Endothelial cell of umbilical vein (primary cell): ENCODE measurements at places on chromosomes 16 and 17. TPM values are rescaled to one million over a fixed set of nuclear protein-coding genes. Genes with fewer than 3 reads are reported as not detected.

GRCh38 chr16:23408823-23409298 lies 44.1 kb downstream of the COG7 start:
- no peak overlapping the region for H3K4me3 ChIP-seq
- no peaks in the 10 kb centered on the region for H3K27me3 ChIP-seq
- DNase-seq: no peak
- H3K27ac ChIP-seq: no peak overlapping the region

DNA sequence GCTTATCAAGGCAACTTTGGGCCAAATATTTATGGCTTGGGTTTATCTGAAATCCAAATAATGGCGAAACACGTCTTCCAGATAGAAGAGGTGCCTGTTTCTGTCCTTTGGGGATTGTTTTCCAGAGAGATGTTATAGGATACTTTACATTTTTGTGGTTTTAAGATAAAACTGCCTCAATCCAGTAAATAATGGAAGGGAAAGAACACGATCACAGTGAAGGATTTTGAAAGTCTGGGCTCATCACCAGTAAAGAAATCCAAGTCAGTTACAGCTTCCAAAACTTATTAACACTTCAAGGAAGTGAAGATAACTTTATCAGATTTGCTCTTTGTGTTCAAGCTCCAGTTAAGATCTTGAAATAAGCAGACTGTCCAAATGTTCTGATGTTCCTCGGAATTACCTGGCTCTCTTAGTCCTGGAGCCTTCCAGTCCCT lies 30.1 kb downstream of the DNAH2 start:
- no peaks in the 10 kb centered on the region for H3K27me3 ChIP-seq
- H3K4me1 ChIP-seq: peaks cover 17% of the 10 kb centered on the region
- H3K27ac ChIP-seq: no peak overlapping the region
- no peak for DNase-seq
- no peak overlapping the region for H3K4me3 ChIP-seq
- no peaks in the 10 kb centered on the region for H3K36me3 ChIP-seq

DNA sequence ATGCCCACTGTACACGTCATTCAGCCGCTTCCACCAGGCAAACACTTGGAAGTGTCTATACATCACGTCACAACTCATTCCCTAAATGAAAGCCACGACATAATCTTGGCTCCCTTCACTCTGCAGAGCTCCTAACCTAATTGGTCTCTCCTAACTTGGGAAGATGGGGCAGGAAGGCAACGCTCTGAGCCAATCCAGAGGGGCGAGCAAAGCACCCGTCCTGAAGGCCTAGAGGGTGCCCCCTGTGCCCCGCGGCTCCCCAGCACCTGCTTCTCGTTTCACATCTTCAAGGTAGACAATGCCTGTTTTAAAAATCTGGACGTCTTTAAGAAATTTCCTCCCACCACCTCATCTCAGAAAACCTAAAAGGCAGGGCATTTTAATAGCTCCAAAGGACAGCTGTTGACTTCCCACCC lies 1.0 kb downstream of the CSNK2A2 start:
- DNase-seq: peak; percentile 46
- peak overlapping the region; percentile 77 for H3K4me3 ChIP-seq
- H3K4me1 ChIP-seq: peaks cover 17% of the 10 kb centered on the region

DNA sequence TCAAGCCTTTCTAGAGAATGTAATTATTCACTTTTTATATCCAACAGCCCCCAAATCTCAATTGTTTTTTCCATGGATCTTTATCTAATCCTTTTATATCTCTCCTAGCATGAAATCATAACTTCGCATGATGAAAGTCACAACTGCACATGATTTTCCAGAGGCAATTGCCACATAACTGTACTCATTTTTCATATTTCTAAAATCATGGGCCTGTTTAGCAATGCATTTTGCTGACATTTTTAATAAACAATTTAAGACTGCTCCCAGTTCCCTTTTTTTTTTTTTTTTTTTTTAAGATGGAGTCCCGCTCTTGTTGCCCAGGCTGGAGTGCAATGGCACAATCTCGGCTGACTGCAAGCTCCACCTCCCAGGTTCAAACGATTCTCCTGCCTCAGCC lies 83.5 kb downstream of the VMP1 start:
- H3K27me3 ChIP-seq: no peaks in the 10 kb centered on the region
- H3K27ac ChIP-seq: peak overlapping the region; percentile 11
- H3K4me1 ChIP-seq: peaks cover 34% of the 10 kb centered on the region
- H3K4me3 ChIP-seq: no peak overlapping the region
- H3K36me3 ChIP-seq: no peaks in the 10 kb centered on the region
- DNase-seq: no peak

The MSLN gene
- not detected in 2 replicates for total RNA-seq

The PRDM7 gene
- total RNA-seq: not detected in 2 replicates

DNA sequence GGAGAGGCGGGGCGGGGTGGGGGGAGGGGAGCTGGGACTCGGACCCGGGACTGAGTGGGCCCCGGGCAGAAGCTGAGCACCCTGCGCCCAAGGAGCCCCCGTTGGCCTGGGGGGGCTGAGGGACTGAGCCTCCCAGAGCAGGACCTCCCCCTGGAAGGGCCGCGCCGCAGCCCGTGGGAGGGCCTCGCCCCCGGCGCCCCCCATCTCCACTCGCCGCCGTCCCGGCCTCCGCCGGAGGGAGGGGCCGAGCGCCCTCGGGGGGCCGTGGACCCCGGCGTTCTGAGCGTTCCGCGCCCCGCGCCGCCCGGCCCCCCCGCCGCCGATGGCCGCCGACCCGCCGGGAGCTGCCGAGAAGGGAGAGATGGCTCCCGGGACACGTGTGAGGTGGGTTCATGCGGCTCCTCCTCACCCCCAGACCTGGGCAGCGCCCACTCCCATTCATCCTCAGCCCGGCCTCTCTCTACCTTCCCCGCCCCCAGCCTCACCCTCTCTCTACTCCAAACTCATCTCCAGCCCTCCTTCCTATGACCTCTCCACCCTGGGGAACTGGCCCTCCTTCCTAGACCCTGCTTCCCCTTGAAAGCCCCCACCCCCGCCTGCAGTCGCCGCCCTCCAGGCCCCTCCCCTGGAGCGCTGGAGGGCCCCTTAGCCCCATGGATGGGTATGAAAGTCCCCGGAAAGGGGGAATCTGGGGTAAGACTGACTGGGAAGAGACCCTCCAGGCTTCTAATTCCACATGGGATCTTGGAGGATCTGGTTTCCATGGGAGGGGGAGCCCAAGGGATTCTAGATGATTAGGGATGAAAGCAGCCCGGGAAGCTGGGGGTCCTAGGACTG lies 922 bp downstream of the FBXL19 start:
- DNase-seq: no peak

GRCh38 chr16:20045886-20046285 lies 27.8 kb downstream of the GPR139 start:
- no peak overlapping the region for H3K27ac ChIP-seq
- DNase-seq: no peak
- no peaks in the 10 kb centered on the region for H3K27me3 ChIP-seq
- no peaks in the 10 kb centered on the region for H3K4me1 ChIP-seq

The SMIM5 gene
- total RNA-seq: not detected in 2 replicates

GRCh38 chr17:53191878-53192277 lies 630.8 kb upstream of the KIF2B start:
- H3K4me1 ChIP-seq: no peaks in the 10 kb centered on the region
- no peaks in the 10 kb centered on the region for H3K36me3 ChIP-seq
- no peak overlapping the region for H3K4me3 ChIP-seq
- no peak overlapping the region for H3K27ac ChIP-seq

The ASPHD1 gene
- total RNA-seq: 0.88 and 1.2 TPM in 2 replicates

The SLC5A11 gene
- not detected in 2 replicates for total RNA-seq

- H3K4me1 ChIP-seq: no peaks in the 10 kb centered on the region
- H3K27ac ChIP-seq: no peak overlapping the region
- H3K4me3 ChIP-seq: no peak overlapping the region
- peak; percentile 10 for DNase-seq
- H3K27me3 ChIP-seq: no peaks in the 10 kb centered on the region
Measured at GRCh38 chr17:27810902-27811557, 10.7 kb upstream of the NOS2 start.

- DNase-seq: no peak
- H3K4me3 ChIP-seq: no peak overlapping the region
- H3K27me3 ChIP-seq: no peaks in the 10 kb centered on the region
- no peaks in the 10 kb centered on the region for H3K36me3 ChIP-seq
- H3K27ac ChIP-seq: no peak overlapping the region
Measured at GRCh38 chr16:4033951-4034350, 82.3 kb downstream of the ADCY9 start.

GRCh38 chr16:27401768-27402568 lies at the start of gene IL21R:
IL21R (plus strand) TSS chr16:27402174; CDS start chr16:27430072, 27,898 bp downstream.
- no peak for DNase-seq
- no peaks in the 10 kb centered on the region for H3K27me3 ChIP-seq
- no peaks in the 10 kb centered on the region for H3K4me1 ChIP-seq
- no peaks in the 10 kb centered on the region for H3K36me3 ChIP-seq
- H3K27ac ChIP-seq: no peak within 1 kb of the TSS

DNA sequence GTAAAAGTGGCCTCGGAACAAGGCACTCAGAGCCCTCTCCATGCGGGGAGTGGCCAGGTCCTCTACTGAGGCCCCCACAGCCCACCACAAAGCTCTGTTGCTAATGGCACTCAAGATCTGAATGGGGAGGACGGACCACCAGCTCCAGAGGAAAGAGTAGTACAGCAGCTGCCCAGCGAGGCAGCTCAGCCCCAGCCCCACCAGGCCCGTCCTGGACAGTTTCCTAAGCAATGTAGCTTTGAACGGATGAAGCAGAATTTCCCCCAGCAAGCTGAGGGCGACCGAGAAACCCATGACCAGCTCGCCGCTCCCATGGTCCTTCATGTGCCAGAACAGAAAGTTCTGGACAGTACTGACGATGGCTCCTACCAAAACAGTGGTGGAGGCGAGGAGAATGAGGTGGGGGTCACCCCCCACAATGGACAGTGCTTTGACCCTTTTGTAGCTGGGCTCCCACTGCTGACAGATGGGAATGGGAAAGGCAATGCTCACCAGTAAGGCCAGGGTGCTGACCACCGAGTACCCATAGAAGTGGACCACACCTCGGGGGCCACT lies 1.5 kb downstream of the MFSD6L start:
- no peak overlapping the region for H3K27ac ChIP-seq
- H3K4me3 ChIP-seq: no peak overlapping the region
- H3K36me3 ChIP-seq: no peaks in the 10 kb centered on the region
- DNase-seq: no peak
- no peaks in the 10 kb centered on the region for H3K4me1 ChIP-seq

GRCh38 chr17:48520631-48521079 lies 10.2 kb downstream of the HOXB1 start:
- H3K27me3 ChIP-seq: peaks cover 27% of the 10 kb centered on the region
- no peak for DNase-seq
- H3K4me1 ChIP-seq: no peaks in the 10 kb centered on the region
- no peak overlapping the region for H3K27ac ChIP-seq
- H3K4me3 ChIP-seq: no peak overlapping the region
- no peaks in the 10 kb centered on the region for H3K36me3 ChIP-seq

DNA sequence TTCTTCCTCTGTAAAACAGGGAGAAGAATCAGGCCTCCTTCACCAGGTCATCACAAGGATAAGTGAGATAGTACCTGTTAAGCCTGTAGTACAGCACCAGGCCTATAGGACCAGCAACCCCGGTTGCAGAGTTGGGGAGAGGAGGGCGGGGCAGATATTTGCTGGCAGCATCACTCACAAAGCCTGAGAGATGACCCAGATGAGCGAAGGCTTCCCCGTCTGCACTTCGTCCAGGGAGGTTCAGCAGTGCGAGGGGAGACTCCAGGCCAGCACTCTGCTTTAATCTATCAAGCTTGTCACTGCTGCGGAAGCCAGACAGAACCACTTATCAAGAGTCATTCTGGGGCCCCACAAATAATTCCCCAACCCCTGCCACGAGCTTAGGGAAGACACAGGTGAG lies 15.8 kb upstream of the RBBP6 start:
- no peaks in the 10 kb centered on the region for H3K27me3 ChIP-seq
- no peak overlapping the region for H3K4me3 ChIP-seq
- H3K4me1 ChIP-seq: no peaks in the 10 kb centered on the region
- no peak for DNase-seq
- H3K36me3 ChIP-seq: no peaks in the 10 kb centered on the region

The SLC47A1 gene
- 0.90 and 3.3 TPM in 2 replicates for total RNA-seq

DNA sequence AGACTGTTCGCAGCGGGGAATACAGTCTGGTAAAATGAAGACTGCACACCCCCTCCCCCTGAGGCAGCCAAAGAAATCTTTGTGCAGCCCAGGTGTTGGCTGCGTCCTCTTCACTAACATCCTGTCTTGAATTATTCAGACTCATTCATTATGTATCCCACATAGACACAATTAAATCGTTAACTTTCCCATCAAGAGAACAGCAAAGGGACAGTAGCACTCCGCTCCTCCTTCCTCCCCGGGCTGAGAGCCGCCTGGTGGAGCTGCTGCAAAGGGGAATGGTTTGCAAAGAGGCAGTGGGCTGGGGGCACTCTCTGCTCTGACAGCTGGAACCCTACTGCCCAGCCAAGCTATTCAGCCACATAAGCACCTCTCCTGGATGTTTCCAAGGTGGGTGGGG lies 290.0 kb upstream of the SOX9 start:
- H3K27me3 ChIP-seq: no peaks in the 10 kb centered on the region
- H3K36me3 ChIP-seq: no peaks in the 10 kb centered on the region
- DNase-seq: no peak
- no peaks in the 10 kb centered on the region for H3K4me1 ChIP-seq

GRCh38 chr17:41529491-41529915 lies 1.4 kb upstream of the KRT19 start:
- H3K4me3 ChIP-seq: no peak overlapping the region
- peaks cover 29% of the 10 kb centered on the region for H3K4me1 ChIP-seq
- H3K36me3 ChIP-seq: no peaks in the 10 kb centered on the region
- H3K27ac ChIP-seq: peak overlapping the region; percentile 80
- no peaks in the 10 kb centered on the region for H3K27me3 ChIP-seq

GRCh38 chr17:49290690-49291359 lies 60.2 kb upstream of the PHOSPHO1 start:
- H3K4me3 ChIP-seq: no peak overlapping the region
- no peaks in the 10 kb centered on the region for H3K4me1 ChIP-seq
- H3K27ac ChIP-seq: no peak overlapping the region

DNA sequence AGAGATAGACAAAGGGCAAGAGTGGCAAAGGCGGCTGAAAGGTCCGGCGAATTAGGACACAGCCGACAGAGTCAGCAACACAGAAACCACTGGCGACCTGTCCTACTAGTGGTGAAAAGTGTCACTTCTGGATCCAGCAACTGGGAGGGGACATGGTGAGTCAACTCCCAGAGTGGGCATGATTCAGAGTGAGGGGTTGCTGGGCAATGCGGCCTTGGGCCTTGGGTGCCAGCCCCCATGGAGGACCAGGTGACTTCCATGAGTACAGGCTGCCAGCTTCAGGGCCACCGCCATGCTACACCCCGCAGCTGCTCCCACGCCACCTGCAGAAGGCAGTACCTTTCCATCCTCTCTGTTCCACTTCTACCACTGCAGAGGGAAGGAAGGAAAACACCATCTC lies 110.6 kb downstream of the ZFHX3 start:
- DNase-seq: no peak
- peaks cover 12% of the 10 kb centered on the region for H3K4me1 ChIP-seq
- H3K27ac ChIP-seq: no peak overlapping the region
- H3K36me3 ChIP-seq: no peaks in the 10 kb centered on the region
- H3K4me3 ChIP-seq: no peak overlapping the region
- no peaks in the 10 kb centered on the region for H3K27me3 ChIP-seq

The TMEM107 gene
- 20.0 and 20.4 TPM in 2 replicates for total RNA-seq

The RNF112 gene
- total RNA-seq: 0.11 TPM in 1 of 2 replicates, not detected in the other

- DNase-seq: no peak
- H3K27me3 ChIP-seq: no peaks in the 10 kb centered on the region
- peaks cover 28% of the 10 kb centered on the region for H3K36me3 ChIP-seq
- H3K27ac ChIP-seq: no peak overlapping the region
- H3K4me1 ChIP-seq: no peaks in the 10 kb centered on the region
Measured at GRCh38 chr16:56833243-56833970, 31.6 kb upstream of the SLC12A3 start.

- H3K27me3 ChIP-seq: no peaks in the 10 kb centered on the region
- no peaks in the 10 kb centered on the region for H3K36me3 ChIP-seq
- DNase-seq: peak; percentile 21
- H3K4me3 ChIP-seq: peak within 1 kb of the TSS; percentile 55
- H3K4me1 ChIP-seq: peaks cover 15% of the 10 kb centered on the region
Measured at GRCh38 chr16:67528222-67528869, at the start of gene RIPOR1. RIPOR1 (plus strand) TSS chr16:67528829; CDS start chr16:67538447, 9,618 bp downstream.
